ENCODE measurements at places on chromosomes 11 and 22.
A peak's percentile ranks its signal among the peaks of the same experiment; 100 is the strongest.

DNA sequence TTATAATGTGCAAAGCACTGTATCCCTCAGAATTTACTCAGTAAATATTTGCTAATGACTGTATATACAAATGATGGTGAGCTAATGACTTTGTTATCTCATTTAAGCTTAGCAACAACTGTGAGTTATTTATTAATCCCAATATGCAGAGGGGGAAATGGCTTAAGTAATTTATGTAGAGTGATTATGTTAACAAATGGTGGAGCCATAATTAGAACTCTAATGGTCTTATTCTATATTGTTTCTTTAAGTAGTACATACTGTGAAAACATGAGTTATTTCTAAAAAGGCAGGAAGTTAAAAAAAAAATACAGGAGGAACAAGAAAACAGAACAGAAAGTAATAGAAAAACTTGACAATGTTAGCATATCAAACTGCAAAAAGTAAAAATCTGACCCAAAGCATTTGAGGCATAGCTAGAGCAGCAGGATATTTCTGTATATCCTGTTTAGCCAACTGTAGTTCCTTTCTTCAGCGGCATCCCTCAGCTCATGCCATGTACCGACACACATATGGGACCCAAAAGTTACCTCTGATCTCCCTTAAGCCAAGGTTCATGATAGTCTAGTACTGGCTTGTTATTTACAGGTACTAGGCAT lies 94.2 kb downstream of the FCHSD2 start:
- DNase-seq = no peak

DNA sequence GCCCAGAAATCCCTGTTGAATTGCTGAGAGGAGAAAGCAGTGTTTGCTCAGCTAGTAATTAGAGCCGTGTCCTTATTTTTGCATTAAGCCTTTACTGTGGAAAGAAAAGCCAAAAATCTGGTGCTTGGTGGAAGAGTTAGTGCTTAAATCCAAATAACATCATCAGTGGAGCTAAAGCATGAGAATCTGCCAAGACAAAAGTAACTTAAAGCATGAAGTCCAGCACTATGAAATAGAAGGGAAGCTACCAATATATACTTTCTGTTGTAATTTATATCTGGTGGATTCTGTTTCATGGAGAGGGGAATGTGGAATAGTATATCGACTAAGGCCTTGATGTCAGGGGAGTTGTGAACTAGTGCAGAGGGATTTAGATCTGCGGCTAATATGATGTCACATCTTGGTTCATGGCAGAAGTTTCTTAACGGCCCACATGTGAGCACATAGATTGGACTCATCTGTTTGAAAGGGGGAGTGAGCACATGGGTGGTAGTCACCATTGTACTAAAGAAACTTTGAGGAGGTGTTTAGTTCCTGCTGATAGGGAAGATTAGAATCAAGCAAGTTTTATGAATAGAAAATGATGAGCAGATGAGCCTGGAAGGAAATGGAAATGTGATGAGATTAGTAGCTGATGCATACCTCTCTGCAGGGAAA lies 224.4 kb upstream of the MTNR1B start:
- DNase-seq = no peak

- no peak for DNase-seq
Observed at GRCh38 chr11:84408946-84409411, 1122.8 kb upstream of the CCDC90B start.

DNA sequence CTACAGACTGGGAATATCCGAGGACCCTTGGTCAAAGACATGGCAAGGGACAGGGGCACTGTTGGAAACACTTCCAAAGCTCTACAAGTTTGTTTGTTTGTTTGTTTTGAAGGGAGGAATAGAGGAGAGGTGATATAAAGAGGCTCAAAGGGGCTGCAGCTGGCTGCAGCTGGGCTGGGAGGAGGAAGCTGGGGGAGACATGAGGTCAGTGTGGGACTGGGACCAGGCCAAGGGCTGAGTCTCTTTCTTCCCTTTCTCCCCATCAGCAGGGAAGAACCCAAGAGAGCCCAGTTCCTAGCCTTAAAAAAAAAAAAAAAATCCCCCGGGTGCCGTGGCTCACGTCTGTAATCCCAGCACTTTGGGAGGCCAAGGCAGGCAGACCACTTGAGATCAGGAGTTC lies 5.0 kb downstream of the RHOG start:
- DNase-seq = no peak

DNA sequence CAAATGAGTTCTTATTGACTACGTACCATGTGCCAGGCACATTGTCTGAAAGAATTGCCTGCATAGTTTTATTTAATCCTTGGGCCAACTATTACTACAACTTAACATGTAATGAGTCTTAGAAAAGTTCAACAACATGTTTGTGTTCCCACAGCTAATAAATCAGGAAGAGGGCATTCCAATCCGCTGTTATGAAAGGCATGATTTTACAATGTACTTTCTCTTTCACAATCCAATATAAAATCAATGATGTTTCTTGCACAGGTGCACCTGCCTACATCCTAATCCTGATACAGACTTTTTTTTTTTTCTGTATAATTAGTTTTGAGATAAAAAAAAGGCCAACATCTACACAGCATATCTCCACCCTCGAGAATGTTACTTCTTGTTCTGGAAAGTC lies 728.4 kb upstream of the CCDC90B start:
- no peak for DNase-seq

- peak; percentile 53 for DNase-seq
Observed at GRCh38 chr22:39183991-39184585, 31.6 kb upstream of the CBX7 start.

DNA sequence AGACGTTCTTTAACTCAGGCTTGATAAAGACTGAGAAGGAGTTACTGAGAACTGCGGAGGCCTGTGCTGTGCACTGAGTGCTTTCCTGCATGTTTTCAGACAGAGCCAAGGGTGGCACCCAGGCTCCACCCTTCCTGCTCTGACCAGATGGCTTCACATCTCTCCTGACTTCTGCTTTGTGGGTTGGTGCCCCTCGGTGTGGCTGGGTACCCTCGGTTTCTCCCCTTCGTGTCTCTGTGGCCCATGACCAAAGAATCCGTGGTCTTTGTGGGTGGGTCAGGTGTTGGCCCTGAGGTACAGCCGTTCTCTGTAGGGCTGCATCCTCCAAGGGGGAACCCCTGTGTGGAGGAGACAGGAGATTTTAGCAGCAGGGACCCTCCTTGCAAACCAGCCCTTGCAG lies 34.3 kb downstream of the GRIK4 start:
- no peak for DNase-seq
